ENCODE measurements at places on chromosomes 3 and 15. TPM values are rescaled to one million over a fixed set of nuclear protein-coding genes. Genes with fewer than 3 reads are reported as not detected.

GRCh38 chr3:78804251-78805037, 963.4 kb downstream of the ROBO1 start:
- no peak overlapping the region for H3K27ac ChIP-seq
- no peaks in the 10 kb centered on the region for H3K4me1 ChIP-seq
- H3K27me3 ChIP-seq: no peaks in the 10 kb centered on the region

- no peaks in the 10 kb centered on the region for H3K27me3 ChIP-seq
- no peaks in the 10 kb centered on the region for H3K4me1 ChIP-seq
- no peak overlapping the region for H3K27ac ChIP-seq
- no peak for DNase-seq
- no peak overlapping the region for H3K4me3 ChIP-seq
Measured at GRCh38 chr3:175307642-175308041, 448.5 kb downstream of the NAALADL2 start.

EFHB gene
- 0.39 TPM for total RNA-seq

TICRR gene
- 14.0 TPM for total RNA-seq

RFX7 gene
- 35.2 TPM for total RNA-seq

DNA sequence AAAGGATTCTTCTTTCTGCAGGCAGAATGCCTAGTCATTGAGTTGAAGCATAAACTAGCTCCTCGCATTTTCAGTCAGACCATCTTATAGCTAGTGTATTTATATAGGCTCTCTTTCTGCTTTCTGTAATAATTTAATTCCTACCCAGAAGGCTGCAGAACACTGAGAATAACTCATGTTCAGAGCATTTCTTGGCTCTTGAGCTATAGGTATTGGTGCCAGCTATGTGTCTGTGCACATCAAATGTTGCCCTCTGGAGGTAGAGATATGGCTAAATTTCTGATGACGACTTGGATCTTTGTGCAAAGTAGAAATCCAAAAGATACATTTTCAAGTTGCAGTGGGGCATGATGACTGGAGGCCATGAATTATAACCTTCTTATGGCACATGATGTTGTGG, 336.2 kb upstream of the TPM1 start:
- no peak overlapping the region for H3K27ac ChIP-seq
- no peaks in the 10 kb centered on the region for H3K36me3 ChIP-seq
- no peaks in the 10 kb centered on the region for H3K4me1 ChIP-seq
- H3K27me3 ChIP-seq: no peaks in the 10 kb centered on the region

FETUB gene
- total RNA-seq: not detected

DNA sequence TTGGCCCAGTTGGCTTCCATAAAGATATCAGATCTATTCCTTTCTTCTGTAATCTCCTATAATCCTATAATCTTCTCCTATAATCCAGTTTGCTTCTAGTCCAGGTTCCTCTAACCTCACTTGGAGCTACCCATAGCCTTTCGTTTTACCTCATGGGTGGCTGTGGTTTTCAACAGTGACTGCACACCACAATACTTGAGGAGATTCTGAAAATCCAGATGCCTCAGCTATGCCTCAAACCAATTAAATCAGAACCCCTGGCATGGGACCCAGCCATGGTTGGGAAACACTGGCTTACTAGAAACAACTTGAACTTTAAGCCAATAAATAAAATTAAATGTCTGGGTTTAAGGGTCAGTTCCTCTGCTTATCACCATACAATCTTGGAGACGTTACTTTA, 86.1 kb upstream of the NTRK3 start:
- no peaks in the 10 kb centered on the region for H3K4me1 ChIP-seq
- H3K36me3 ChIP-seq: no peaks in the 10 kb centered on the region
- H3K4me3 ChIP-seq: no peak overlapping the region

CCDC54 gene
- not detected for total RNA-seq

DNA sequence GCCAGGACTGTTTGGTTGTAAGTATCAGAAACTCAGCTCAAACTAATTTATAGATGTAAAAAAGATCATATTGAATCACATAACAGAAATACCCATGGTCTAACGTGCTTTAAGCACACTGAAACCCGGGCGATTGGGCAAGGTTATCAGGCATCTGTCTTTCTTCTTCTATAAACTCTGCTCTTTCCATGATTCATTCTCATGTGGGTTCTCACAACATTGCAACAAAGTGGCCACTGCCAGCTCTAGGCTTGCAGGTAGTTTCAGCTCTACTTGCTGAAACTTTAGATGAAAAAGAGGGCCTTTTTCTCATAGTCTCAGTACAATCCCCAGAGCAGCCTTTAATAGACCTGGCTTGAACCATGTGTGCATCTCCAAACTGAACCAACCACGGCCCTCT, 456.1 kb downstream of the MFSD1 start:
- no peak for DNase-seq
- H3K27ac ChIP-seq: no peak overlapping the region
- no peaks in the 10 kb centered on the region for H3K4me1 ChIP-seq
- H3K4me3 ChIP-seq: no peak overlapping the region
- H3K36me3 ChIP-seq: no peaks in the 10 kb centered on the region
- H3K27me3 ChIP-seq: no peaks in the 10 kb centered on the region

DNA sequence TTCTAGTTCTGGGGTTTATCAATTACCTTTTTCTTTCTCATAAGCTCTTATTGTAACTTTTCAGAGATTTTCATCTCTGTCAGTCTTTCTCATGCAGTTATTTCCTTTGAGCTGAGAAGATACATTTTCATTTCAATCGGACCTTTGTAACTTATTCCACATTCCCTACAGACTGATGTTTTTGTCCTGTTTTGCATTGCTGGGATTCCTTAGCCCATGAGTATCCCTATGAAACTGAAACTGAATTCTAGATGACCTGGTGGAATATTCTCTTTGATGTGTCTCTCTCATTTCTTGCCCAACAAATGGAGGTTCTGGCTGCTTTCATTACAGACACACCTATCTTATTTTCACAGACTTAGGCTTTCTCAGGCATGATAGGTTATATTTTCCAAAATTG, 10.5 kb upstream of the EPHA6 start:
- H3K4me3 ChIP-seq: no peak overlapping the region
- no peak overlapping the region for H3K27ac ChIP-seq
- no peaks in the 10 kb centered on the region for H3K27me3 ChIP-seq
- DNase-seq: no peak
